ENCODE measurements at places on chromosomes 1 and 21.
A peak's percentile ranks its signal among the peaks of the same experiment; 100 is the strongest.

GRCh38 chr1:932776-933602, 9.3 kb downstream of the SAMD11 start:
- no peak for DNase-seq

DNA sequence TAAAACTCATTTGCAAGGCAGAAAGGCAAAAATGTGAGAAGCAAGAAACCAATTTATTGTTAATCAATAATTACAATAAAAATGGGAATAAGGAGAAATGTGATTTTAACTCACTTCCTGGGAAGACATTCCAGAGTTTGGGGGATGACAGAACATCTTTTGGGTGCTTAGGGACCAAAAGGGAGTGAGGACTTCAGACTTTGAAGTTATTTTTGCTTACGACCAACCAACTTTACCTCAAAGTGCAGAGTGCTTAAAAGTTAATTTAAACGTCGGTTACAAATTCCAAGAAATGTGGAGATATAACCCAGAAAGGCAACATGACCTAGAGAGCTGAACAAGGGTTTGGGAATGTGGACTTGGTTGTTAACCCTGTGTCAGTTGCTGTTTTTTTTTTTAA, 234.5 kb upstream of the C1orf105 start:
- DNase-seq = no peak

DNA sequence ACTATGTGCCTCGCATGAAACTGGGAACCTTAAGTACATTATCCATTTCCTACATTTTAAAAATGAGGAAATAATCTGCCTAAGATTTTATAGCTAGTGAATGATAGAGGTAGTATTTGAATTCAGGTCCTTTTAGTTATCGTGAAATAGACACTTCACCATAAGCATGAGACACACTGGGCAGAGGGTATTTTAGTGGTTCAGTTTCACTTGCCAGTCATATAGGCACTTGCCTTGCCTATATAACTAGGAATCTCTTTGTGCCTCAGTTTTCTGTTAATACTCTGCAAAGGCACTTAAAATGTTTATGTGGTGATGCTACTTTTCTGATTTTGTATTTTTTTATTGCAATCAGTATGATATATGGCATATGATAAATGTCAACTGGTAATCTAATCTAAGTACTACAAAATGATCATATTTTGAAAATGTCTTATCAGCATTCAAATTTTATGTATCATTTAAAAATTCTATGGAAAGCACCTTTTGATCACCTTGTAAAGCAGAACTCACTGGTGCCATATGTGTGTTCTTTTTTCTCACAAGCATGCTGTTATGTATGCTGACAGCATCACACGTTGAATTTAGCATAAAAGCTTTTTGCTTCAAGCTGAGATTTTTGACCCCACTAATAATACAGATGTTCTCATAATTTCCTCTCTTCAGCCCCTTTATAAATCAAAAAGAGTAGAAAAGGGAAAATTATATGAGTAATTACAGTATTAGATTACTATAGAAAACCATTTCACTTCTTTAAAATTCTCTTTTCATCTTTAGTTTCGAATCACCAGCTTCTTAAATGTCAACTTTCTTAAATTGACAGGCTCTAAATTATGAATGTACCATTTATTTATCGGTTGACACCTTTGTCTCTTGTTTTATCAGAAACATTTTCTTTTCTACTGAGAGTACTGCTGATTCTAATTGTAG, 52.6 kb downstream of the RPS6KC1 start:
- DNase-seq = no peak

DNA sequence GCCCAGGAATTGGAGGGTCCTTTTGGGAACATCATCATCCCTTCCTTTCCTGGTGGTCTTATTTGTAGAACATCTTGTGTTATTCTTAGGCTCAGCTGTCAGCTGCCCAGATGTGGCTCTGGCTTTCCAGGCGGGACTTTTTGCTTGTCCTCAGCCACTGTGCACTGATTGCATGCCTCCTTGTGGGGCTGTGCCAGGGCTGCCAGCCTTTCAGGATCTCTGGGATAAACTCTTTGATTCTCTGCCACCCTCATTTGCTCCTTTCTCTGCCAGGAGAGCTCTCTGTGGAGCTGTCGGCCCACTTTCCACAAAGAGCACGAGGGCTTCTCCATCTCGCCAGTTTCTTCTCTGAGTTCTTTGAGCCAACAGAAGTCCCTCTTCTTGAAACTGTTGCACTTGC, 63.1 kb downstream of the PTPRU start:
- DNase-seq = no peak

- no peak for DNase-seq
These were observed 28.3 kb downstream of the LRRC71 start for GRCh38 chr1:156948708-156949107.

GRCh38 chr21:44571296-44571695, 2.2 kb upstream of the KRTAP10-4 start:
- no peak for DNase-seq

DNA sequence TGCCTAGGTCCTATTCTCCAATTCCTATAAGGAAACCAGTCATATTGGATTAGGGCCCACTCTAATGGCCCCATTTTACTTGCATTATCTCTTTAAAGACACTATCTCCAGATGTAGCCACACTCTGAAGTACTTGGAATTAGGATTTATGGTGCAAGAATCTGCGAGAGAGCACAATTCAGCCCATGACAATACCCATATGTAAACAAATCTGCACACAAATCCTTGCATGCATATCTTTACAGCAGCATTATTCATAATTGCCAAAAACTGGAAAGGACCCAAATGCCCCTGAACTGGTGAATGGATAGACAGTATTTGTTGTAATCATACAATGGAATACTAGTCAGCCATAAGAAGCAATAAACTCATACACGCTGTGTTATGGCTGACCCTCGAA, 229.8 kb upstream of the ADAMTS5 start:
- DNase-seq = no peak

DNA sequence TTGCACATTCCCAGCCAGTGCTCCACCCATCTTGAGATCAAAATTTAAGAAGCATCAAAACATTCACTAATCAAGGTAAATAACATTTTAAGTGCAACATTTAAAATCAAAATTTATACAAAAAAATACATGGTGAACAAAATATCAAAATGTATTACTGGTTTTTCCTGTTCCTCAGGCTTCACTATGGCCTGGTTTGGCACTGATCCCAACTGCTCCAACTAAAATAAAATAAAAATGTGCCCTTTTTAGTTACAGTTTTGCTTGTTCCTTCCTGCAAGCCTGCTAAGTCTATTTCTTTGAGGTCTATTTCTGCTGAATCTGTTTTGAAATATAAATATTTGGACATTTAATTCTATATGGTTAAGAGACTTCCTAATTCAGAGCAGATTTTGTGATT, 54.9 kb downstream of the ADAMTS1 start:
- no peak for DNase-seq

DNA sequence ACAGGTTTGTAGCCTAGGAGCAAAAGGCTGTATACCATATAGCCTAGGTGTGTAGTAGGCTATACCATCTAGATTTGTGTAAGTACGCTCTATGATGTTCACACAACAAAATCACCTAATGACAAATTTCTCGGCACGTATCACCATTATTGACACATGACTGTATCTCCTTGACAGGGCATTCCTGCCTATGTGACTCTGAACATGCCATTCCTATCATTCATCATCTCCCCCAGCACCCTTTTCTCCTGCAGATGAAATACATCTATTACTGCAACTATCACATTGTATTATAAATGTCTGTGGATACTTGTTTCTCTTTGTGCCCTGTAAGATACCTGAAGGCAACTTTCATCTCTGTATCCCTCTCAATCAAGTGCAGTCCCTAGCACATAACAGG, 29.9 kb downstream of the TP53BP2 start:
- DNase-seq = no peak

DNA sequence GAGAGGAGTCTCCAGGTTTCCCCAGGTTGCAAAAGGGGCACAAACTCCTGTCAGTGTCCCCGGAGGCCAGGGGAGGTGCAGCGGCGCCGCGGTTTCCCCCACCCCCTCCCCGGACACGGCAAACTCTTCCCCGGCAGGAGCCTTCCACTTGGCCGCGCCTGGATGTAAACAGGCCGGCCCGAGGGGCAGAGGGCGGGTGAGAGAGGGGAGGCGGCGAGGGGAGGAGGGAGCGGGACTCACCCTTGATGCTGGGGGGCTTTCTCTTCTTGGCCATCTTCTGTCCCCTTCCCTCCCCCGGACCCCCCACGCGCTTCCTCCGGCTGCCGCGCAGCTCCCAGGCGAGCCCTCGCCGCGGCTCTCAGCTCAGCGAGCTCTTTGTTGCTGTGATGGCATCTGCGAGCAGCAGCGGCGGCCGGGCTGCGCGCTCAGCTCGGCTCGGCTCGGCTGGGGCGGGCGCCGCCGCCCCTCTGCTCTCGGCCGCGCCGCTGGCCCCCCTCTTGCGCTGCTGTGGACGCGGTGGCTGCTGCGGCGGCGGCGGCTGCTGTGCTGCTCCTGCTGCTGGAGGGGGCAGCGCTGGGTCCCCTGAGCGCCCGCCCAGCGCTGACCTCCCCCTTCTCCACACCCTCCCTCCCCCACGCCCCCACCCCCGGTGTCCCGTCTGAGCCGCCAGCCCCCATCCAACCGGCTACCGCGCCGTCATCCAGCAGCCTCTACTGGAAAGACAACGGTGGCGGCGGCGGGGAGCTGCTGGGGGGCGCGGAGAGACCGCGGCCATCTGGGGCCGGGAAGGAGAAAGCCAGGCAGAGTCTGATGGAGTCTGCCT, 4.9 kb upstream of the SLC44A5 start:
- peak; percentile 36 for DNase-seq

GRCh38 chr1:58149271-58149812, 397.2 kb downstream of the OMA1 start:
- DNase-seq = no peak

DNA sequence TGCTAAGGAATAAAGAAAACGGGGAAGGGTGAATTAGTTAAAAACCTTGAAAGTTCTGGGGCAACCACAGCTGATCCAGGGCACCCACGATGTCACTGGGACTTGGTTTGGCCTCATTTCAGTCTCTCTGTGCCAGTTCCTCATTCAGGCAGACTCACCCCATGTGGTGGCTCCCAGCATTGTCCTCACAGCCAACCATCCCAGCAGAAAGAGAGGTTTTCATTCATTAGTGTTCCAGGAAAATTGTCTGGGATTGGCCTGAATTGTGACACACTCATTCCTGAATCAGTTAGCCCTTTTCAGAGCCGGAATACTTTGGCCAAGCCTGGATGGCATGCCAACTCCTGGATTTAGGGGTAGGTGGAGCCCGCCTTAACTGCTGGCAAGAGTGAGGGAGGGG, 367.7 kb downstream of the PRDM2 start:
- DNase-seq = no peak

DNA sequence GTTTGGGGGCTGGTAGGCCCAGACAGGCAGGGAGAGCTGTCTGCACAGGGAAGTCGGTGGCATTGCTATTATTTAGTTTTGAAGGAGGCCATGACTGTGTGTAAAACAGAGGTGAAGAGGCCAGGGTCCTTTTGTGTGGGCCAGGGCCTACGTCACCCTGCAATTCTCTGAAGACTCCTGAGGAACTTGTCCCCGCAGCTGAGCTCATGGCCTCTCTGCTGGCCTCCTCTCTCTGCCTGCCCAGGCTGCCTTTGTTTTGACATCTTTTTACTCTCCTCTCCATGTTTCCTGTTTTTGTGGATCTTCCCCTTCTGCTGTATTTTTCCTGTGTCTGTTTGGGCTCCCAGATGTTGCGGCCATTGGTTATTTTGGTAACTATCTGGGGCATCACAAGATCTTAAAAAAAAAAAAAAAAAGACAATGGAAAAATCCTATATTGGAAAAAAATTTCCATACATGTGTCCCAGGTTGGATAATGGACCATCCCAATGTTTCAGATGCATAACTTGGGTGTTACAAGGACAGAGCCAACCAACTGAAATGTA, 280.7 kb downstream of the RPS6KC1 start:
- no peak for DNase-seq

DNA sequence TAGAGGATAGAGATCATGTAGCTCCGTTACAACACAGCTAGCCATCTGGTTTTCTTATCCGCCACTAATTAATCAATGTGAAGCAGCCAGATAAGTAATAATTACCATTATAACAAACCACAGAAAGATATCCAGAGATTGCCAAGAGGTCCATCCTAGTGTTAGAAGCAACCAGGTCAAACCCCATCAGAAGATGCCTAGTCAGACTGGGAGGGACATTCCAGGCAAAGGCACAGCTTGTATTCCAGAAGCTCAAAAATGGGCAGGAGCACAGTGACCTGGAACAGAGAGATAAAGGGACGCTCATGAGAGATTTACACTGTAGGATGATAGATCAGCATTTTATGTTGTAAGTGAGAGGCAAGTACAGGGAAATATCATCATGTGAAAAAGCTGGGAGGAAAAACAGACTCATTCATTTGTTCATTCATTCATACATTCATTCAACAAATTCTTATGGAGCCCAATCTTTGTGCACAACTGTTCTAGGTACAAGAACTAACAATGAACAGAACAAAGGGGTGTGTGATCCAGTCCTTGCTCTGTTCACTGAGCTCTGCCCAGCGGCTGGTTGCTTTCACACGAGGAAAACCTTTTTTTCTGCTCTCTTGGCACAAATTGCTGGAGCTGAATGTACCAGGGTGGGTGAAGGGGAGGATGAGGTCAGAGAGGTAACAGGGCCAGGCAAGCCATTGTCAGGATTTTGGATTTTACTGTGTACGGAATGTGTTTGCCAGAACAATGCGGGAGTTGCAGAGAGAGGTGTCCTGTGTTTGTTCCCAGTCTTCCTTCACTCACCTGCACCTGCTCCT, 240.8 kb upstream of the FGGY start:
- DNase-seq = no peak

- no peak for DNase-seq
These were observed 104.1 kb upstream of the SLC25A33 start for GRCh38 chr1:9435153-9435636.

Data from endothelial cell (in vitro differentiated cells).